ENCODE measurements at places on chromosomes 11 and 22.

GRCh38 chr11:34145847-34146381, 40.5 kb downstream of the NAT10 start:
- DNase-seq: peak; percentile 52

DNA sequence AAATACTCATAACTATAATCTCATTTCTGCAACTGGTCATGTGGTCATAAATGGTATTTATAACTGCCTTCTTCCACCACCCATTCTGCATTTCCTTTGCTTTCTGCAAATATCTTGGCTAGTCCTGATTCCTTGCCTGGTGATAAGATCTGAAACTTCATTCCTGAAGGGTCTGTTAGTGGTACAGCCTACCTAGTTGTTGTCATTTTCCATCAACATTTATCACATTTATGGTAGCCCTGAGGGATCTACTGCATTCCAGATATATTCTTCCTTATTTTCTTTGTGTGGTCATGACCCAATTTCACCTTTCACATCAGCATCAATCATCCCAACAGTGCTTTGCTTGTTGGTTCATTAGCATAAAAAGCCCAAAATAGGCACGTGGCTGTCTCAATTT, 50.1 kb downstream of the DDX6 start:
- no peak for DNase-seq

DNA sequence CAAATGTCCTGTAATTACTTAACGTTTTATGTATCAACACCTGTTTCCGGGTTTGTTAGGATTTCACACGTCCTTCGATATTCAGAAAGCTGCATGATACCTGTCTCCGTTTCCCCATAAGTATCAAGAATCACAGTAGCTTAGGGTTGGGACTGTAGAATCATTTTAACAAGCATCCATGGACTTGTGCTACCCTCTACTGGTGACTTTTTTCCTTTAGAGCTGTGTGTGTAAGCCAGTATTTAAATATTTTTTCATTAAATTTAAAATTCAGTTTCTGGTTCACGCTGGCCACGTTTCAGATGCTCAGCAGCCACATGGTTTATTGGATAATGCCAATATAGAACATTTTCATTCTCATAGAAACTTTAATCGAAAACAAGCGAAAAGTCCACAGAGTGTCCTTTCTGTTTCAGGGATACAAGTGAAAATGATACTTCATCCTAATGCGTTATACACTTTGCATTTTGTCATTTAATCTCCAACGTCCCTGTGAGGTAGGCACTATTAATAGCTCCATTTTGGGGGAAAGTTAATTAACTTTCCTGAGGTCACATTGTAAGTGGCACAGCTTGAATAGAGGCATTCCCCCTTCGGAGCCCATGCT, 61.5 kb upstream of the SLC25A18 start:
- peak; percentile 29 for DNase-seq

DNA sequence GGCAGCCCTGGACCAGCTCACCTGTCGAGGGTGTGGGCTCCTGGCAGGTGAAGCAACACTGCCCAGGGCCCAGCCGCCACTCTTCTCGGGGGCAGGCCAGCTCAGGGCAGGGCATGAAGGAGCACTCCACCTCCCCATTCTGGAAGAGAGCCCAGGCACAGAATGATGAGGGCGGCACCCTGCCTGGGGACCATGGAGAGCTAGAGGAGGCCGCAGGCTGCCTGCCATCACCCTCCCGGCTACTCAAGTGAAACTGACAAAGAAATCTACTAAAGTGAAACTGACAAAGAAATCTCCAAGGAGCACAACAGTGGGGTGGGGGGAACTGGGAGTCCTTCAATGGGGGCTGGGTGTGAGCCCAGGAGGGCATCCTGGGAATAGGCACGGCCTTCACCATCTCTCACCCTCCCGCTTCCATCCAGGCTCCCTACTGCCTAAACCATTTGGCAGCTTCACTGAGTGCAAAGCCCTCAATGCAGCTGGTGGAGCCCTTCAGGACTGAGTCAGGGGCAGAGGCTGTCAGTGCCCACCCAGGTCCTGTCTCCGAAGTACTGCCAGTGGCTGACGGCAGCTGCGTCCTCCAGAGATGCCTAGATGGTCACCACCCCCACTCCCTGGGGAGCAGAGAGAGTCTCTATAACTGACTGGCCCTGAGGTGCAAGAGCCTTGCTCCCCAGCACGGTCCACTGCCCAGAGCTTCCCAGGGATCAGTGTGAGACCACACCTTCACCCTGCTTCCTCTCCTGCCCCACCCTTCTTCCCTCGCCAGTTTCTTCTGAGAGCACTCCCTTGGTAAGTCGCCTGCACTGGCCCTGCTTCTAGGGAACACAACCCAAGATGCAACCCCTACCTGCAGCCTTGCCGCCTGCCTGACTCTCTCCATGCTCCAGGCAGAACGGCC, 21.7 kb downstream of the VWCE start:
- no peak for DNase-seq

GRCh38 chr11:115503083-115503885, 931 bp downstream of the CADM1 start:
- peak; percentile 42 for DNase-seq

DNA sequence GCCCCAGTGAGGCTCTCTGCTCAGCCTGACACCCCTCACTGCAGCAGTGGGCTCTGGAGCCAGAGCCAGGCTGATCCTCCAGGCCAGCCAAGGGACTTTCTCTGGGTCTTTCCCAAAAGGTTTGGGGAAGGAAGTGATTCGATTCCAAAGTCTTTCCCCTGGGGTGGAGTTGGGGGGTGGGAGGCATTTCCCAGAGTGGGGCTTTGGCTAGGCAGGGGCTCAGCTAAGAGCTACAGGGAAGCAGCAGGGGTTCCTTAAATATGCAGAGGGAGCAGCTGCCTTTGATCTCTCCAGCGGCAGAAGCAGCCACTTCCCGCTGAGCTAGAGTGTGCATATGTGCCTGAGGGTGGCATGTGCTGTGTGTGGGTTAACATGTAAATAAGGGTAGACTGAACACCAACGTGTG, 192.9 kb downstream of the INSC start:
- no peak for DNase-seq

DNA sequence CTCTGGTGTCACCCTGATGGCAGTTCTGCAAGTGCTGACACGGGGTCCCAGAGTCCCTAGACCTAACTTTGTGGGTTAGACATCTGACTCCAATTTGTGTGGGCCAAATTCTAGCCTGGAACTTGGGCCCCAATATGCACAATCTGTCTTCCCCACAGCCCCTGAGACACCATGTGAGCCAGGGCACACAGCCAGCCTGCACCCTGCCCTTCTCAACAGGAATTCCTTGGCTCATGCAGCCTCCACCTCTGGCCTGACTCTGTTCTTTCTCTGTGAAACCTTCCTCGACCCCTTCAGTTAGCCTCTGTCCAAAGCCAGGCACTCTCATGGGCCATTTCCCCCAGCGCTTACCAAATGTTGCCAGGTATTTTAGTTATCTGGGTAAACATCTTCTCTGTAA, 59.1 kb upstream of the POU2AF1 start:
- DNase-seq: no peak

- DNase-seq: no peak
These were observed 1.4 kb upstream of the GNAZ start for GRCh38 chr22:23068832-23069385.

- DNase-seq: no peak
These were observed 638.5 kb downstream of the NTM start for GRCh38 chr11:132008872-132009271.

- DNase-seq: no peak
These were observed 65.2 kb upstream of the CTSC start for GRCh38 chr11:88402784-88403183.

DNA sequence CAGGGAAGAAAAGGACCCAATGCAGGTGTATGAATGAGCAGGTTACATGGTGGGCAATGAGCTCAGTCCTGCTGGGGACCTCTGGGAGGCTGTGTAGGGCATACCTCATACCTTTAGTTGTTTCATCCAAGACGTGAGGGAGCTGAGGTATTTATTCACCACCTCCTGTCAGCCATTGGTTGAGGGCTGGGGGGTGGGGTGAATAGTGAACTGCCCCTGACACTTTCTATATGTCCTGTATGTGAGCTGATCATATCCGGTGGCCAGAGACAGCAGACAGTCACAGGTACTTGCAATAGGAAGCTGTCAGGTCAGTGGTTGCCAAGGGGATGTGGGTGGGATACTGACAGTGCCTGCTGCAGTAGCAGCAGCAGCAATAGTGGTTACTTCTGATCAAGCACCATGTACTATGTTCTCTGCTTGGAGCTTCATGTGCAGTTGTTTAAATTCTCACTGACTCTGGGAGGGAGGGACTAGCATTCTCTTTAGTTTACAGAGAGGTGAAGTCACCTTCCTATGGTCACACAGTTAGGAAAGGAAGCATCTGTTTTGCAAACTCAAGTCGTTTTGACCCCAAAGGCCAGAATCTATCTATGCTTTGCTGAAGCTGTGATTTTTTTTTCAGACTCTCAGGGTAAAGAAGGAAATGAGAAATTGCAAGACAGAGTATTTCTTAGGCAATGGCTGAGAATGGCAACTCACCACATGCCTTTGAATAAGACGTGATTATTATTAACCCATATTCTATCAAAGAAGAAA, 54.0 kb downstream of the MIAT start:
- peak; percentile 63 for DNase-seq
